SW 1271 (cell line): ENCODE measurements at places on chromosomes 11 and 22.

DNA sequence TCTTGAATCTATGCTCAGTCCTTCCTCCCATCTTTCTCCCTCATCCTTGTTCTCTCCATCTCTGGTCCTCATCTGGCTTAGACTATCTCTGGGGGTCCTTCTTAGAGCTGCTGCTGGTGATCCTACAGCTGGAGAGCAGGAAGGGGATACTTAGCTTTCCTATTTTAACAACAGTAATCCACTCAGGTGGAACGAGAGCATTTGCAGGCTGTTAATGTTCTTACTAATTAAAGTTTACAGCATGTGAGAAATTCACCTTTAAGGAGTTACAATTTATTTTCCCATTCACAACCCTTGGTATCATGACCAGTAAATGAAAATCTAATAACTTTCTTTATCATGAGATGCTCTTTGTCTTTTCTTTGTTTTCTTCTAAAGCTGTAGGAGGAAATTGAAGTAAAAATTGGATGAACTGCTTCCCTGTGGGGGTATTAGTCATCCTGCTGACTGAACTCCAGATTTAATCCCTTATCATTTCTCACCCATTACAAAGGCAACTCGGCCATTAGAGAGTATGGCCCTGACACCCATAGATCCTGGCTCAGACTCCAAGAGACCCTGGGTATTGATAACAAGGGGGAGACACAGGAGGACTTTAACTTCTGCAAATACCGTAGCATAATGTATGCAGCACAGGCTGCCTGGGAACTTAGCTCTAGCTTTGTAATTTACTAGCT, 37.6 kb upstream of the MTNR1B start:
- no peak for DNase-seq

- DNase-seq: no peak
Measured at GRCh38 chr22:29079218-29079901, 6.5 kb downstream of the KREMEN1 start.

DNA sequence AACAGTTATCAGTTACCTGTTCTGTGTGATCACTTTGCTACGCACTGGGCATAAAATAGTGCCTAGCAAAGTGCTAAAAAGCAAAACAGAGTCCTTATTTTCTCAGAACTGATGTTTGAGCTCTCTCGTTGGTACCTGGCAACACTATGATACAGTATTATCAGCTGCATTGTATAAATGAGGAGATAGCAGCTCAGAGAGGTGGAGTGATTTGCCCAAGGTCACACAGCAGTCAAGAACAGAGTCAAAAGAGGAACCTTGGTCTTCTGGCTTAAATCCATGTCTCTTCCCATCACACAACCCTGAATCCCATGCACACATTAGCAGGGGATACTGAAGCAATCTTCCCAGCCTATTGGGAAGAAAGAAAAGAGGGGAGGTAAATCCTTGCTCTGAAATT, 580.5 kb downstream of the SOX6 start:
- no peak for DNase-seq

DNA sequence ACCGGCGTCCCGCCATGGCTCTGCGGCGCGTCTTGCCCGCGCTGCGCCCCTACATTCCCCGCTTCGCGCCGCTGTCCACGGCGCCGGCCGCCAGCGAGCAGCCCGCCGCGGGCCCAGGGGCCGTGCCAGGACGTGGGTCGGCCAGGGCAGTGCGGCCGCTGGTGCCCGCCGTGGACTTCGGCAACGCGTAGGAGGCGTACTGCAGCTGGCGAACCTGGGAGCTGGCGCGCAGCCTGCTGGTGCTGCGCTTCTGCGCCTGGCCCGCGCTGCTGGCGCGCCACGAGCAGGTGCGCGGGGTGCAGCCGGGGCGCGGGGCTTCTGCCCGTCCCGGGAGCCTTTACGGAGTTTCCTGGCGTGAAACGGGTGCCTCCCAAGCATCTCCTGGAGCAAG, 20.1 kb downstream of the DGCR6L start:
- no peak for DNase-seq

- no peak for DNase-seq
Measured at GRCh38 chr11:130815956-130816355, 100.3 kb downstream of the SNX19 start.

GRCh38 chr11:122850076-122850631, 11.9 kb downstream of the CRTAM start:
- no peak for DNase-seq

DNA sequence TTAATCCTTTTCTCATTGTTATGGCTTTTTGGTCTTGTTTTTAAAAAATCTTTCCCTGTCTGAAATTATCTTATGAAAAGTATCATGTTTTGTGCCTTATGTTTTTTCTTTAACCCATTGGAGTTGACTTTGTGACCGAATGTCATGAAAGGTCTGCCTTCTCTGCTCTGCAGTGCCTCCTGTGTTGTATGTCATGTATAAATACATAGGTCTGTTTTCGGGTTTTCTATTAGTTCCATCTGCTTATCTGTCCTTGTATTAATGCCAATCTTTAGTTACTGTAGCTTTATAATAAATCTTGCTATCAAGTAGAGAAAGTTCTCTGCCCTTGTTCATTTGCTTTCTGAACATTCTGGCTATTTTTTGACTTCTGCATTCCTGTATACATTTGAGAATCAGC, 73.0 kb downstream of the ZBTB44 start:
- DNase-seq: no peak
